Stimulated activated naive CD4-positive, alpha-beta T cell treated with Interleukin-2 at 50 U/mL for 16 hours (primary cell): ENCODE measurements at places on chromosomes 16 and 17.
A peak's percentile ranks its signal among the peaks of the same experiment; 100 is the strongest.

DNA sequence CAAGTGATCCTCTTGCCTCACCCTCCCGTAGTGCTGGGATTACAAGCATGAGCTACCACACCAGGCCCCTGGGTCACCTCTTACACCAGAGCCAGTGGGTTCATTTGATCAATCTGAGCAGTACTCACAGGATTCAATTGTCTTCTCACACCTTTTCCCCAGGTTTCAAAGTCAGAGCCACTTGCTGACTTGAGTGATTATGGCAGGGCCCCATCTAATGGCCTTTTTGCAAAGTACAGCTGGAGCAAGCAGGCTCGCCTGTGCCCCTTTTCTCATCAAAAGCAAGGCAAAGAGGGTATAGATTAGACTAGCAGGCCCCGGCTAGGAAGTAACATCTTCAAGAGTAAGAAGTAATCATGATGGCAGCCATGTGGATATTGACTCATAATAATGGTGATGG is 114.8 kb upstream of the NOL11 start:
- DNase-seq: no peak

DNA sequence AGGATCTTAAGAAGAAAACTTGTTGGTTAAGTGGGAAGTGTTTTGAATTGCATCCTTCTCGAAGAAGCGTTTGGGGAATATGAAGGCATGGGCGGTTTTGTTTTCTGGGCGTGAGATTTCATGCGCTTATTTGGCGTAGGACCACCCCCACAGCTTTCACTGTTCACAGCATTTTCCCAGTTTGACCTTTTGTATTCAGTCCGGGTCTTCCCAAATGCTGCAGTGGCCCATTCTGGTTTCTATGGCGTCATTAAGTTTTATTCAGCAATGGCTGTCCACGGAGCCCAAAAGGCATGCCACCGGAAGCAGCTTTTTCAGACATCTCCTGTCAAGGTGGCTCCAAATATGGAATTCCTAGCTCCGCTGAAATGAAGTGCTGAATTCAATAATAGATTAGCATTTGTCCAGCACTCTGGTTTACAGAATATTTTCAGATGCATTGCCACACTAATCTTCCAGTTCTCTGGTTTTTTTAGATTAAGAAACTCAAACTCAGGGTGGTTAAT is 90.6 kb upstream of the FBXO47 start:
- DNase-seq: no peak

- no peak for DNase-seq
Observed at GRCh38 chr17:36926226-36926625, 11.0 kb upstream of the LHX1 start.

- DNase-seq: no peak
Observed at GRCh38 chr16:1293921-1294656, 15.3 kb upstream of the UBE2I start.

DNA sequence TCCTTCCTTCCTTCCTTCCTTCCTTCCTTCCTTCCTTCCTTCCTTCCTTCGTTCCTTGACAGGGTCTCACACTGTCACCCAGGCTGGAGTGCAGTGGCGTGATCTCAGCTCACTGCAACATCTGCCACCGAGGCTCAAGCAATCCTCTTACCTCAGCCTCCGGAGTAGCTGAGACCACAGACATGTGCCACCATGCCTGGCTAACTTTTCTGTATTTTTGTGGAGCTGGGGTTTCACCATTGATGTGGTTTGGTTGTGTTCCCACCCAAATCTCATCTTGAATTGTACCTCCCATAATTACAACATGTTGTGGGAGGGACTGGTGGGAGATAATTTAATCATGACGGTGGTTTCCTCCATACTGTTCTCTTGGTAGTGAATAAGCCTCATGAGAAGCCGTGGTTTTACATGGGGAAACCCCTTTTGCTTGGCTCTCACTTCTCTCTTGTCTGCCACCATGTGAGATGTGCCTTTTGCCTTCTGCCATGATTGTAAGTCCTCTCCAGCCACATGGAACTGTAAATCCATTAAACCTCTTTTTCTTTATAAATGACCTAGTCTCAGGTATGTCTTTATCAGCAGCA is 90.3 kb upstream of the MPHOSPH6 start:
- DNase-seq: no peak

- DNase-seq: peak; percentile 48
Observed at GRCh38 chr17:28812748-28813377, 29.7 kb downstream of the FAM222B start.

GRCh38 chr17:67633751-67634211 is 84.0 kb upstream of the NOL11 start:
- DNase-seq: no peak

DNA sequence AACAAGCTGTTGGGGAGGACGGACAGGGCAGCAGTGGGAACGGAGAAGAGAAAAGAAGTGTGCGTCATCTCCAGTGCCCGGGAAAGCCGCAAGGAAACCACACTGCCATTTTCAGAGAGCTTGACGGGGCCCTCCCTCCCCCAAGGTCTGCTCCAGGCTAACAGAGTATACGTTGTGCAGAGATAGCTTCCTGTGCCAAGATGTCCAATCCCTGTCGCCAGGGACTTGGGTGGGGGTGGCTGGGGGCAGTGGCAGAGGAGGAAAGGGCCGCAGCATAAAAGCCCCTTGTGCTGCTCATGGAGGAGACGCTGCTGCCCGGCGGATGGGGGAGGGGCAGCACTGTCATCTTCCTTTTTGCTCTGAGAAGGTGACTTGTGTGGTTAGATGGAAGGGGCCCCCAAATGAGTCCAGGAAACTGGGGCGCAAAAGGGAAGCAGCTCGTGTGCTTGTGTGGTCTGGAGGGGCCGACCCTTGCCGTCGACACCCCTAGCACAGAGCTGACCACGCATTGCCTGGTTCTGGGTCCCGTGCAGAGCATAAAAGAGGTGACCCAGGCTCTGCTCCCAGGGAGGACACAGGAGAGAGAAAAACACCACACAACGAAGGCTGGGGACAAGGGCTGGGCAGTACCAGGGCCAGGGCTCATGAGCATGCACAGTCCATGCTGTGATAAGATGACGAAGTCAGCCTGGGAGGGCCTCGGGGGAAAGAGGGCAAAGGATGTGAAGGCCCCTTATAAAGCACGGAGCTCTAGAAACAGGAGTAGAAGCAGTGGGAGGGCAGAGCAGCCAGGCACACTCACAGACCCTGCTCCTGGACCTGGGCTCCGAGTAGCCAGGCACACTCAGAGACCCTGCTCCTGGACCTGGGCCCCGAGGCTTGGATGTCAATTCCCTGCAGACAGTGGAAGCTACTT is 372.7 kb downstream of the SLC39A11 start:
- DNase-seq: peak; percentile 38

DNA sequence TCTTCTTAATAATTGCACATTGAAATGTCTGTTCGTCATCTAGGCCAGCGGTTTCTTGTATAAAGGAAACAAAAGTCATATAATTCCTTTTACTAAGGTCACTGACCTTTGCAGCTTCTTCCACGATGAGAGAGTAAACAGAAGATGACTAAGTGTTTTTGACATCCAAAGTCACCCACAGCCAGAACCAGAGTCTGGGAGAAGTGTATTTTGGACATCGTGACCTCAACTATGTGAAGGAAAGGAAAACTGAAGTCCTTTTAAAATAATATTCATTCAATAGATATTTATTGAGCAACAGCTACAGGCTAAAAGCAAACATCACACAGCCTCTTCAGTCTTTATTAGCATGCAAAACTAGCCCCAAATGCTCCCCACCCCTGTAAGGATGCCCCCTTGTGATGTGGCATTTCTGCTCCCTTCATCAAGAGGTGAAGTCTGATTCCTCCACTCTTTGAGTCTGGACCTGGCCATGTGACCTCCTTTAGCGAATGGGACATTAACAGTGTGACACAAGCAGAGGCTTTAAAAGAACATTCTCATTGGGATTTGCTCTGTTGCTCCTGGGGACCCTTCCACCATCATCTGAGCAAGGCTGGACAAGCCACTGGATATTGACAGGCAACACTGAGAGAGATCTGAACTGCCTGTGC is 8.1 kb upstream of the PMP22 start:
- no peak for DNase-seq

GRCh38 chr16:87236516-87237115 is 80.6 kb downstream of the C16orf95 start:
- no peak for DNase-seq
